ENCODE measurements at places on chromosomes 1 and 21.

DNA sequence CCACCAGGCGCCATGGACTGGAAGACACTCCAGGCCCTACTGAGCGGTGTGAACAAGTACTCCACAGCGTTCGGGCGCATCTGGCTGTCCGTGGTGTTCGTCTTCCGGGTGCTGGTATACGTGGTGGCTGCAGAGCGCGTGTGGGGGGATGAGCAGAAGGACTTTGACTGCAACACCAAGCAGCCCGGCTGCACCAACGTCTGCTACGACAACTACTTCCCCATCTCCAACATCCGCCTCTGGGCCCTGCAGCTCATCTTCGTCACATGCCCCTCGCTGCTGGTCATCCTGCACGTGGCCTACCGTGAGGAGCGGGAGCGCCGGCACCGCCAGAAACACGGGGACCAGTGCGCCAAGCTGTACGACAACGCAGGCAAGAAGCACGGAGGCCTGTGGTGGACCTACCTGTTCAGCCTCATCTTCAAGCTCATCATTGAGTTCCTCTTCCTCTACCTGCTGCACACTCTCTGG is 3.8 kb downstream of the GJB3 start:
- DNase-seq = no peak

GRCh38 chr1:2025491-2025981 is 6.4 kb downstream of the GABRD start:
- DNase-seq = no peak

GRCh38 chr1:247576514-247576913 is 11.6 kb upstream of the OR2G2 start:
- peak; percentile 10 for DNase-seq

DNA sequence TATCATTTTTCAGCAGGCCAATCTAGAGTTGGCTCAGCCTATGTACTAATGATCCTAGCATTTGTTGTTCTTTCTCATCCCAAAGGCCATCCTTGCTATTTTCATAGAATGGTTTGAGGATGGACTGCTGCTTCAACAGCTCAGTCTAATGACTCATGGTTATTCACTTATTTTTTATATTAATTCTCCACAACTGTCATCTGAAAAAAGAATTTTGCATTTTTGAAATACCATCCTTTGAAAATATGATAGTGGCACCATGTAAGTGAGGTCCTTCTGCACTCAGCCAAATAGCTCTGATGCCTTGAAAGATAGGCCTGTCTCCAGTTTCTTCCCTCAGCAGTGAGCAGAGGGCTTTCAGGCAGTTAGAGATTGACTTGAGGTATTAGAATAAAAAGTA is 377.5 kb downstream of the LMO4 start:
- peak; percentile 55 for DNase-seq

- no peak for DNase-seq
Measured at GRCh38 chr1:154751690-154752089, 118.4 kb downstream of the KCNN3 start.

DNA sequence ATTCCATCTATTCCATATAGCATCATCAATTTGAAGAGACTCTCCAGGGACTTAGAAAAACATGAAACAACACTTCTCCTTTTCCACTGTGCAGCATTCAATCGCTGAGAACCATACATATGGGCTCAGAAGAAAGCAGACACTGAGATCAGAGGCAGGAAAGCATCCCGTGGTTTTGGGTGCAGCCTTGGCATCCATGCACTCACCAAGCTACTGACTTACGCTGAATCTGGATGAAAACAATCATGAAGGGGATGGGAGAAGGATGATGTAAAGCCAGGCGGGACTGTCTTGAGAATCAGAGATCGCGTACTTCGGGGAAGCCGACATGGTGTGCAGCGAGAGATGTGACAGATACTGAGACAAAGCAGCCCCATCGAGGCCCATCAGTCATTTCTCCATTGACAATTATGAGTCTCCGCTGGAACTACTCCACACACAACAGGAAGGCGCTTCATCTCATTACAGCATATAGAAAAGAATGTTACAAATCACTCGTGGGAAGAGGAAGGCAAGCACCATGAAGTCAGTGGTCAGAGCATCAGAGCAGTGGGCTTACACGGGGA is 2.3 kb upstream of the TIAM1 start:
- no peak for DNase-seq

GRCh38 chr1:196143602-196144342 is 464.5 kb downstream of the KCNT2 start:
- DNase-seq = no peak

Data from EL (cell line).